ENCODE measurements at places on chromosomes 1 and 21.
A peak's percentile ranks its signal among the peaks of the same experiment; 100 is the strongest.

- peak; percentile 42 for DNase-seq
These were observed 163.3 kb downstream of the NRIP1 start for GRCh38 chr21:14901482-14901958.

- no peak for DNase-seq
These were observed 30.3 kb downstream of the NHLH2 start for GRCh38 chr1:115810609-115811008.

- DNase-seq: no peak
These were observed 12.5 kb downstream of the AGT start for GRCh38 chr1:230701434-230701833.

- no peak for DNase-seq
These were observed 25.7 kb downstream of the KCNK1 start for GRCh38 chr1:233639611-233640010.

GRCh38 chr1:161962091-161962887, 61.4 kb downstream of the OLFML2B start:
- peak; percentile 65 for DNase-seq

GRCh38 chr1:7060745-7061144, 275.5 kb downstream of the CAMTA1 start:
- no peak for DNase-seq

DNA sequence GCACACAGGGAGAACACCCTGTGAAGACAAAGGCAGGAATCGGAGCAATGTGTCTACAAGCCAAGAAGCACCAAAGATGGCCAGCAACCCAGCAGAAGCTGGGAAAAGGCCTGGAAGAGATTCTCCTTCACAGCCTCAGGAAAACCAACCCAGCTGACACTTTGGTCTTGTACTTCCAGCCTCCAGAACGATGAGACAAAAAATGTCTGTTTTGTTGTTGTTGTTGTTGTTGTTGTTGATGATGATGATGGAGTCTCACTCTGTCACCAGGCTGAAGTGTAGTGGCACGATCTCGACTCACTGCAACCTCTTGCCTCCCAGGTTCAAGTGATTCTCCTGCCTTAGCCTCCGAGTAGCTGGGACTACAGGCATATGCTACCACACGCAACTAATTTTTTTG, 157.3 kb downstream of the ETS2 start:
- DNase-seq: no peak

GRCh38 chr1:58997060-58997411, 213.2 kb upstream of the JUN start:
- no peak for DNase-seq

DNA sequence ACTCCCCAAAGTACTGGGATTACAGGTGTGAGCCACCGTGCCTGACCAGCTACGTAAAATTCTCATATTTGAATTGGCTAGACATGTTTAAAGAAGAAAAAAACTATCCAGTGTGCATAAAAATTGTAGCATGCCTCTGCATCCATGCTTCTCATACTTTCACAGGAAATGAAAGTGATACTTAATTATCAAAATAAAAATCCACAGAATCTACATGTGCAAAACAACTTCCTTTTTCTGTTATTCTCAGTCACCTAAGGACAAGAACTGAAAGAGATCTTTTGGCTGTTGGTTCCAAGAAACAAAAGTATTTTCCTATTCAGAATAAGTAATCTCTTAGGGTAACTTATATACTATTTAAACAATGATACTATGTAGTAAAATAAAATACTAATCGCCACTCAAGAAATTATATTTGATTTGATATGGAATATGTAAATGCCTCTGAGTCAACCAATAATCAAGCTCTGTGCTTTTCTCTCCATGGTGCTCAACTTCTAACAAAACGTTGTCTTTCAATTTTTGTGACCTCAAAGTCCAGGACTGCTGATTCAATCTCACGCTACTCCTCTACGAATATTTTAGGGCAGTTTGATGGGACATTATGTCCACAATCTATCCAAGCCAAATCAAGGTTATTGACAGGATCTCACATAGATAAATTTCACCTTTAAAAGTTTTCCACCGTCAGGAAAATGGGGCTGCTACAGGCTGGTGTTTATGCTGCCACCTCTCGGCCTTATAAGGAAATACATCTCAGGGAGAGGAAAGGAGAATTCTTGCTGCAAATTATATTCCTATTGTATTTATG, 102.7 kb downstream of the ZNF281 start:
- DNase-seq: peak; percentile 58

- peak; percentile 71 for DNase-seq
These were observed 23.6 kb downstream of the PTPRU start for GRCh38 chr1:29259802-29260441.

GRCh38 chr1:216064643-216065042, 358.6 kb downstream of the USH2A start:
- no peak for DNase-seq

- DNase-seq: peak; percentile 21
These were observed 1.1 kb downstream of the AKT3 start for GRCh38 chr1:243848858-243849420.

DNA sequence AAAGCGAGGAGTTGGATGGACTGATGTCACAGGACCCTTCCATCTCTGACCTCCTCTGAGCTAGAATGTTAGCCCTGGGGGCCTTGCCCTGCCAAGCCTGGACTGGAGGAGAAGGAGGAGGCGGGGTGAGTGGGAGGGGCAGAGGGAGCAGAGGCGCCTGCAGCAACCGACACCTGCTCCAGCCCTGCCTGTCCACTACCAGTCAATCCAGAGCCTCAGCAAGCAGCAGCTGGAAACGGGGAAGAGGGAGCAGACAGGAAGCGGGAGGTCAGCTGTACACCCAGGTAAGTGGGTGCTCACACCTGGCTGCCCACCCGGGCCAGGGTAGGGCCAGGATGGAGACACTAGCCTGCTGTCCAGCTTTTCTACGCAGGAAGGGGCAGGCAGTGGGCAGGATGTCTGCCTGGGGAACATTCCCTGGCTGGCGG, at the start of gene IGFN1:
Gene IGFN1 (plus strand): TSS at position 201 of the 428 bp plus-strand sequence. CDS start 2,470 bp downstream, outside the sequence.
- DNase-seq: no peak

DNA sequence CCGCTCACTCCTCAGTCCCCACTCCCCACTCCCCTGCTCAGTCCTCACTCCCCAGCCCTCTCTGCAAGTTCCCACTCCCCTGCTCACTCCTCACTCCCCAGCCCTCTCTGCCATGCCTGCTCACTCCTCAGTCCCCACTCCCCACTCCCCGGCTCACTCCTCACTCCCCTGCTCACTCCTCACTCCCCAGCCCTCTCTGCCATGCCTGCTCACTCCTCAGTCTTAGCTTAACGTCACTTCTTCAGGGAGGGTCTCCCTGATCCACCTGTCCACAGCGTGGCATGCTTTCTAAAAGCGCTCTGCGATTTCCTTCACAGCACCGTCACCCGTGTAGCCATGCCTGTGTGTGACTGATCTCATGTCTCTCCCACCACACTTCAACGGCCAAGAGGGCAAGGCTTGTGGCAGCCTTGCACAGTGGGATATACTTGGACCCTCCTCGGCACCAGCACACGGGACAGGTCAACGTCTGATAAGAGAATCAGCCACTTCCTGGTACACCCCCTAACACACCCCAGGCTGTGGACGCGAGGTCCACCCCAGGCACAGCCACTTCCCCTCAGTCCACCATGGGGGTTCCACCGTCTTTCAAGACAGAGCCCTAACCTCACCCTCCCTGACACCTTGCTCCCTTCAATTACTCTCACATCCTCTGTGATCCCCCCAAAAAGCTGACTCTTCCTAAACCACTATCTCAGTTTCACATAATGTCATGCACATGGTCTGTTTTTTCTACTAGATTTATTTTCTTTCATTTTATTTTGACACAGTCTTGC, 14.0 kb downstream of the PRDM15 start:
- peak; percentile 71 for DNase-seq

DNA sequence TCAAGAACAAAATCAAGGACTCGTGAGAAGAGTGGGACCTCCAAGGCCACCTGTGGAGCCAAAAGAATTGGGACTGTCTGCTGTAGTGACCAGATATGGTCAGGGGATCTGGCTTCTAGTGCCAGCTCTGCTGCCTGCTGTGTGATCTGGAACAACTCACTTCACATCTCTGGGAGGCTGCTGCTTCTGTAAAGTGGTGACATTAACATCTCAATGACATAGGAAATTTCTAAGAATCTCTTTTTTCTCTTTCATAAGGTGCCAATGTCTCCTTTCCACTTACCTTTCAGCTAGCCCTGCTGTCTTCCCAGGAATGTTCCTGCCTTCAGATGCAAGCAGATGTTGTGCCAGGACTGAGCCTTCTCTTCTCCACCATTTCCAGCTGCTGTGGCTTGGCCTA, 5.0 kb upstream of the SRSF4 start:
- DNase-seq: no peak

DNA sequence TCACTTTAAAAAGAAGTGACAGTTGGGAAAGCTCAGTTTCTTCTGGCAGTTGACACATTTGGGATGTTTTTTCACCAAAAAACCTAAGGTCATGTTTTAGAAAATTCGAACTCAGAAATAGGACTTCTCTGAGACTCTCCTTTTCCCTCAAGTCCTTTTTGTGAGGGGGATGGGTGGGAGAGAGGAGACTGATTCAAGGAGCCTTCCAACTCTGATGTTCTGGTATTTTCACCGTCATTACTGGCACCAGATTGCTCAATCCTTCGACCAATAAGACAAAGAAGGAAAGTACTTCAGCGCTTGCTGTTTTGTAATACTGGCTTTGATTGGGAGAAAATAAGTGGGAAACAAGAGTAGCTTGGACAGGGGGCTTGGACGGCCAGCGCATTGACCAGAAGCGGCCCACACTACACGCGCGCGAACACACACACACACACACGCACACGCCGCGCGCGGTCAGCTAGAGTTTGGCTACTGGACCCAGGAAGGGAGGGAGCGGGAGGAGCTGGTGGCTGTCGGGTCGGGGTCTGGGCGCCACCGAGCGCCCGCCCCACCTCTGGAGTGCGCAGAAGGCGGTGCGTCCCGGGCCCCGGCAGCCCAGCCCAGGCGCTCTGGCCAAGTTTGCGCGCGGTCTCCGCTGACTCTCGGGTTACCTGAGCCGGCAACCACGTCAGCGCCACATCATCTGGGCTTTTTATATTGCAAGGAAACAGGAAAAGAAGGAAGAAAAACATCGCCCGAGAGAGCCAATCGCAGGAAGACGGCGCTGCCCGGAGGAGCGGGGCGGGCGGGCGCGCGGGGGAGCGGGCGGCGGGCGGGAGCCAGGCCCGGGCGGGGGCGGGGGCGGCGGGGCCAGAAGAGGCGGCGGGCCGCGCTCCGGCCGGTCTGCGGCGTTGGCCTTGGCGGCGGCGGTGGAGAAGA, at the start of gene KCNK1:
Gene KCNK1 (plus strand): TSS at position 855 of the 921 bp plus-strand sequence. CDS start 66 bp downstream, at position 921.
- peak; percentile 49 for DNase-seq

- DNase-seq: no peak
These were observed 35.2 kb downstream of the PTPRC start for GRCh38 chr1:198674009-198674408.

GRCh38 chr21:36706951-36707762, 8.2 kb downstream of the SIM2 start:
- no peak for DNase-seq

GRCh38 chr1:87592156-87592555, 263.5 kb downstream of the LMO4 start:
- DNase-seq: peak; percentile 39

DNA sequence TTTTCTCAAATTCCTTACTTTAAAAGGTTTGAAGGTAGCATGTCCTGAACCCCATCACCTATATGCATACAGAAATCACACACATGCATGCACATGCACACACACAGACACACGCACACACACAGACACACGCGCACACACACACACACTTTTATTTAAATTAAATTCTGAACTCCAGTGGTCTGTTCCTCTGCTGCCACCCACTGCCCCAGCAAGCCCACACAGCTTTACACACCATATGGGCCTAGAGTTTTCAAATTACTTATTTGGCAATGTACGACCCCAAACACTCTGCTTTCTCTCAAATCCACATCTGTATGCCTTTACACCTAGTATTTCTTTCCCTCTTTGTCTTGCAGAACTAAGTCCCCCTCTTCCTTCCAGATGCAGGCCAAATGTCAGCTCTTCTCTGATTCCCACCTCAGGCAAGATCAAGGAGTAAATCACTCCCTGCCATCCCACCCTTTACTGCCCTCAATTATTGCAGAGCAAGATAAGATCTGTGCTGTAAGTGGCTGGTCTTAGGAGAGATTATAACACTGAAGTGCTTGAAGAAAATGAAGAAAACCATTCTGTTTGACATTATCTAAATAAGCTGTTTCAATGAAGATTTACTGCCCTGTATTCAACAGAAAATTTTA, 429.9 kb upstream of the CXADR start:
- DNase-seq: no peak

GRCh38 chr1:215780139-215780538, 213.0 kb downstream of the KCTD3 start:
- no peak for DNase-seq

- DNase-seq: no peak
These were observed 113.5 kb upstream of the CD34 start for GRCh38 chr1:208024406-208024805.

DNA sequence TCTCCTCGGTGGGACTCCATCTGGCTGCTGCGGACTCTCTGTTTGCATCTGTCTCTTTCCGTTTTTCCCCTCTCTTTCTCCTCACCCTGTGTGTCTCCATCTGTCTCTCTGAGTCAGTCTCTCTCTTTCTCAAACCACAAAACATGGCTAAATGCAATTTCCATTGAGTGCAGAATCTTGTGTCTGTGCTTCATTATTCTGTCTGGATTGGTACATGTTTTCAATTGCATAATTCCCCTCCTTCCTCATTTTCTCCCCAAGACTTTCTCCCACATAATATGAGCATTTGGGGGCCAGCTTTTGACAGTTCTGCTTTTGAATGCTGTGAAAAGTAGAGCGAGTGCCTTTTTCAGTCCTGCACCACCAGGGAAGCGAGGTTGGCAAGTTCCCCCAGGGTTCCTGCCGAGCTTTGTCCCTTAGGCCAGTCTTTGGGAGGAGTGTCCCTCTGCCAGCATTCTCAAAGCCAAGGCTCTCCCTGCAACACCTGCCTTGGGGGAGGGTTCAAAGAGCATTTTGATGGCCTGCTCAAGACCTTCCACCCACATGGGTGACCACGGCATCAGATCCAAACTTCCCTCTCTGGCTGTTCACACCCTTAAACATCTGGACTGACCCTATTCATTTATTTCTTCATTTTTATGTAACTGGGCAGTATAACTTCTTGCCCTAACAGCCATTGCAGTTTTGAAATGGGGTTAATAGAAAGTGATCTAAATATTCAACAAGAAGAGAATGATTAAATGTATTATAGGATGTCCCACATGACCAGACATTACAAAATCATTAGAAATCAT, 32.8 kb upstream of the SCMH1 start:
- no peak for DNase-seq

- no peak for DNase-seq
These were observed 242.6 kb upstream of the CXADR start for GRCh38 chr21:17270229-17270628.

DNA sequence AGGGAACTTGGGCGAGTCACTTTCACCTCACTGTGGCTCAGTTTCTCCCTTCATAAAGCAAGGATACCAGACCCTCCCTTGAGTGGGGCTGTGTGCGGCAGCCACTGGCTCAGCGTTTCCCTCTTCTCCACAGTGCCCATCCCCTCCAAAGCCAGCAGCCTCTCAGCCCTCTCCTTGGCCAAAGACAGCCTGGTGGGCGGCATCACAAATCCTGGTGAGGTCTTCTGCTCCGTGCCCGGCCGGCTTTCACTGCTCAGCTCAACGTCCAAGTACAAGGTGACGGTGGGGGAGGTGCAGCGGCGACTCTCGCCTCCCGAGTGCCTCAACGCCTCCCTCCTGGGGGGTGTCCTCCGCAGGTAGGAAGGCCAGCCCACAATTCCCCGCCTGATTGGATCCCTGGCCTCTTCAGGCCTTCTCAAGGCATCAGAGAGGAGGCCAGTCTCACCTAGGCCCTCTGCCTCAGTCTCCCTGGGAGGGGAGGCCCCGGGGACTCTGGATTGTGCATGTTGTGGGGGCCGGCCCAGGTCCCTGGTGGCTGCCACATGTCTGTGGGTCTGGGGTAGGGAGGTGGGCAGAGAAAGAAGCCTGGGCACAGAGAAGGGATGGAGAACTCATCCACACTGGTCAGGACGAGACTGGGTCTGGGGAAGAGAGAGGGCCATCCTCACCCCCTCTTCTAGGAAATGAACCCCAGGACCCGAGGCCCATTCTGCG, 15.2 kb downstream of the TFAP2E start:
- DNase-seq: no peak

All from GM10248 (cell line).